ENCODE measurements at places on chromosomes 5 and 9.
A peak's percentile ranks its signal among the peaks of the same experiment; 100 is the strongest.

DNA sequence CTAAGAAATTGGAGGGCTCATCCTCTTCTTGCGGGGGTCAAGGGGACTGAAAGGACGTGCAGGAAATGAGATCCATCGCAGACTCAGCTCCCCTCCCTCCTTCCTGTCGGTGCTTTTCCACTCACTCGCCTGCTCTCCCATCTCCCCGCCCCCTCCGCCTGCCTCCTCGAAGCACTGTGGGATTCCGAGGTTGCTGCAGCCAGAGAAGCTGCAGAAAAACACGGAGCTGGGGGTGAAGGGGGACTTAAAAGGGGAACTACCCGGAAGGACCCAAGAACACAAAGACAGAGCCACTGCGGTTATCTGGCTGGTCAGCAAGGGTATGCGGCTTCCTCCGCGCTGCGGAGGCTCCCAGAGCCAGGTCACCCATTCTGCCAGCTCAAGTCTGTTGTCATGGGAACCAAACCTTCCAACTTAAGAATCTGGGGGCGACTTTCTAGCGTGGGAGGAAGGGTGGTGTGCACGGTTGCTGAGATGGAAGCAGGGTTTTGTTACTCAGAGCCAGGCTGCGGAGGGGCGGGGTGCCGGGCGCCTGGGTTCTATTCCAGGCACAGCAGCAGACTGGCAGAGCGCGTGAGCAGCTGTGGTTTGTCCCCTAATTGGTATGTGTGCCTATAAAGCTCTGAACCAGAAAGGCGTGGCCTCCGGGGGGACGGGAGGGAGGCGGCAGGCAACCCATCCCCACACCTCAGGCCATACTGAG, 24.9 kb downstream of the PCDHGC5 start:
- DNase-seq = peak; percentile 91

GRCh38 chr5:54249210-54250028, 61.0 kb downstream of the ARL15 start:
- DNase-seq = no peak

- peak; percentile 70 for DNase-seq
These were observed 129.0 kb downstream of the COL23A1 start for GRCh38 chr5:178461004-178461730.

DNA sequence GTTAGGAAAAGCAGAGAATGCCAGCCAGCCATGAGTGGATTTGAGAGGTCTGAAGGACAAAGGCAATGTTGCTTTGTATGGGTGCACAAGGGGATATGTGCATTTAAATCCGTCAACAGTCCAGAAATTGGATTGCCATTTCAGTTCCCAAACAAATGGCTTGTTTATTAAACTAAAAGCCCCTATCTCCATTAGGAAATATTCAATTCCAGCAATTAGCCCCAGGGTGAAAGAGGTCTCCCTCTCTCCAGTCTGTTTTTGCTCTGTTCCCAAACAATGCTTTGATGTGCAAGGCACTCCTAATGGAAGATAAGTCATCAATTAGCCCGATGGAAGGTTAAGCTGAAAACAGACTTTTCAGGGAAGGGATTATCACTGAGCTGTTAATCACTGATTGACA, 101.3 kb downstream of the C9orf152 start:
- DNase-seq = no peak

- no peak for DNase-seq
These were observed 27.3 kb upstream of the CREBRF start for GRCh38 chr5:173028811-173029327.

GRCh38 chr5:139904816-139905661, 109.4 kb downstream of the PSD2 start:
- DNase-seq = peak; percentile 35

- DNase-seq = no peak
These were observed 497.7 kb upstream of the WWC1 start for GRCh38 chr5:167793700-167794099.

DNA sequence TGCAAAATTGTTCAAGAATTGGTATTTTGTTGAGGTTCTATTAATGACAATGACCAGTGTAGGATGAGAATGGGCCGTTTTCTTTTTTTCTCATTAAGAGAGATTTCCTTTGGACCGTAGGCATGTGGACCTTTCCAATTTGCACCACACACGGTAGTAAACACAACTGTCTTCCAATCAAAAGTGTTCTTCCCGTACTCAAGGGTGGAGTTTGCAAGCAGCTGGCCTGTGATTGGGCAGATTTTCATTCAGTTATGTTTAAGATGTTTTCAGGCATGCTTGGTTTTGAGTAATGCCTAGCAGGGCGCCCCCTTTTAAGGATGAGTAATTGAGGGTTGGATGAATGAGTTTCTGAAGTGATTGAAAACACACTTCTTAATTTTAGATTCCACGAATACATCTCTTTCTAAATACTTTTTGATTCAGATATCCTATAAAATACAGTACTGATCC, 2.5 kb downstream of the KDM3B start:
- DNase-seq = peak; percentile 59

DNA sequence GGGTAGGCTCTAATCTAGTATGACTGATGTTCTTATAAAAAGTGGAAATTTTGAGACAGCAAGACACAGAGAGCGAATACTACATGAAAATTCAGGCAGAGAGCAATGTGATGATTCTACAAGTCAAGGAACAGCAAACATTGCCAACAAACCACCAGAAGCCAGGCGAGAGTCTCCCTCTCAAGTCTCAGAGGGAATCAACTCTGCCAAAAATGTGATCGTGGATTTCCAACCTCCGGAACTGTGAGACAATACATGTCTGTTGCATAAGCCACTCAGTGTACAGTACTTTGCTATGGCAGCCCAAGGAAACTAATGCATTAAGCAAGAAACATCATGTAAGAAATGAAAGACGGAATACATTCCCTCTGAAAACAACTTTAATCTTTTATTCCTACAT, 52.1 kb upstream of the CCNG1 start:
- no peak for DNase-seq

DNA sequence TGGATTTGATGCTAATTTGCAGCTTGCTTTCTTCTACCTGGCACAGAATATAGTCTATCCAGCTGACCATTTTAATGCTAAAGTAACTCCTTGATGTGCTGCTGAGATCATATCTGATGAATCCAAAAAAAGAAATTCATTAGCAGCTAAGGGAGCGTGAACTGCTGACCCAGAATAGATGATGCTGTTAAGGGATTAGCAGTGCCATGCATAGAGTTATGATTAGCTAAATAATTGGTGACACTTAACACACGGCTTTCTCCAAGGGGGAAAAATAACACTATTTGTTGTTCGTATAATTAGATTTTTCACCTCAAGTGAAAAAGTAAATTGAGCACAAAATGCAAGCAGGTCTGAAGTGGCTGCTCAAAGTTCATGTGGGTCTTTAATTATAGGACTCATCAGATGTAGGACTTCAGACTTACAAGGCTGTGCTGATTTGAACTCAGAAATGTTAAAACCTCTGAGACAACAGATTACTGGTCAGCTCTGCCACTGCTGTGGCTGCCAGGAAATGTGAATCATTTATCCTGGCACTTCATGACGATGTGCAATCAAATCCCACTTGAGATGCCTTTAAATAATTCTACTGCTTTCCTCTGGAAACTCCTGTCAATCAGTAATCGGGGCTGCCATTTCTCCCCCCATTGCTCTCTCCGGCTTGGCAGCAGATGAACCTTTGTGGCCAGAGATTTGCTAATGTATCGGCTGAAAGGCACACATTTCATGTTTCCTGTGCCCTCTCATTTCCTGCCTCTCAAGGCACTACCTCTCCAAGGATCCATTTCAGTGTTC, 291.6 kb upstream of the C9orf72 start:
- no peak for DNase-seq

- DNase-seq = no peak
These were observed 6.6 kb downstream of the SPATA31E1 start for GRCh38 chr9:87889065-87889881.

DNA sequence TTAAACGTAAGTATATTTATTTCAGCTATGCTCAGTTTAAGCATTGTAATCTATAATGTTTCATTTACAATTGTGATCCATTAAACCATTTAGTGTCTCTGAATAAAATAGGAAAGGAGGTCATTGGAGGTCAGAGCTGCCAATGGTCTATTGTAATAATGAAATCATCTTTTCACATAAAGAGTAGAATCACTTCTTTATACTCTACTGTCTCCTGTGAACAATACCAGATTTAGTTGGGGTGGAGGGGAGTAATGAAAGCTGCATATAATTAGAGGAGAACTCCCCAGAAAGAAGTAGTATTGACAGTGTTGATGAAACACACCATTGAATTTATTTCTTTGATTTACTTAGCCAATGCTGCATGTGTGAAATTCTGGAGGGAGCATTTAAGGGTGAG, 35.1 kb upstream of the ZFYVE16 start:
- DNase-seq = no peak

DNA sequence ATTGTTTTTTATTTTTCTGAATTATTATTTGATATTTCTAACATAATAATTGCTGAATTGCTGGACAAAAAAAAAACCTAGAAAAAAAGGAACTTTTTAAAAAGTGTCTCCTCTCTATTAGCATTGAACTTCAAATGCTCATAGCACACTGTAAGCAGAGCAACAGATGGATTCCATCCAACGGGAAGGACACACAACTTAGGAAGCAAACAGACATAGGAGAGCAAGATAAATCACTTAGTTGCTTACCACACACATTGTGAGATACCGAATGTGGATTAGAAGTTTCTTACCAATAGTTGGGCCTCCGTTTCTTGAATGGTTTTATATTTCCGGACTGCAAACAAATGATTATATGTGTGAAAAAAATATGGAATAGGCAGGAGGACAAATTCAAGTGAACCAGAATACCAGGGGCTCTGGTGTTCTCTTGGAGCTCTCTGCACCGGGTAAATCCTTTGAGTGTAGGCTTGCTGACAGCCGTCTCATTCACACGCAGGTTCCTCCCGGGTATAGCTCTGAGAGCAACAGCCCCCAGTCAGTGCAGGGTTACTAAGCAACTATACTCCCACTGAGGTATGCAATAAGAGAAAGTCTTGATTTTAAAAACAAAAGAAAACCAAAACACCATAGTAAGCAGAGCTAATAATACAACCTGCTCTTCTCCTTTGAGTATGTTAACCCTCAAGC, 217.6 kb downstream of the TMEM167A start:
- no peak for DNase-seq

- no peak for DNase-seq
These were observed 74.1 kb downstream of the PHF2 start for GRCh38 chr9:93650448-93650847.

DNA sequence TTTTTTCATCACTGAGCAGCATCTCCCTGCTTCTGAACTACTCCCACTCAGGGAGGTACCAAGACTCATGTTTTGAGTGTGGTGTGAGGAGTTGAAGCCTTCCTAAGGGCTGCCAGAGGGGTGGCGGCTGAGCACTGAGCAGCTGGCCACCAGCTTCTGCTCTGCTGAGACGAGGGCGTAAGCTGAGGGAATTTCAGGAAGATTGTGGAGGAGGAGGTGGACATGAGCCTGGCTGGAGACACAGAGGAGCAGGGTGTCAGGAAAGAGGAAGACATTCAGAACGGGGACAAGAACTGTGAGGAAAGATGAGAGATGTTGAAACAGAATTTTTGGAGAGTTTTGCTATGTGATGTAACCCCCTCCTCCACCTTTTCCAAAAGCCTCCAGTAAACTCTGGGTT, 7.8 kb downstream of the LCP2 start:
- DNase-seq = no peak

DNA sequence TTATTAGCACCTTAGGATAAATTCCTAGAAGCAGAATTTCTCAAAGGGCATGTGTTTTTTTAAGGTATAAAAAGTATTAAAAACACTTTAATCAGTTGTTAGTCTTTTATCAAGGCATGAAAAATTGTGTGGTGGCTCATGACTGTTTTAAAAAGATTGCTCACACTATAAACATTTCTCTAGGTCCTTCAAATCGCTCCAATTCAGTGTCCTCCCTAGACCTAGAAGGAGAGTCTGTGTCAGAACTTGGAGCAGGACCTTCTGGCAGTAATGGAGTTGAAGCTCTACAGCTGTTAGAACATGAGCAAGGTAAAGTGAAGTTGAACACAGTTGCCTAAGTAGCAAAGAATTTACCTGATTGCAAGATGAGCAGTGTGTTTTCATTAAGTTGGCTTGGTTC, 62.0 kb downstream of the GAPVD1 start:
- no peak for DNase-seq

DNA sequence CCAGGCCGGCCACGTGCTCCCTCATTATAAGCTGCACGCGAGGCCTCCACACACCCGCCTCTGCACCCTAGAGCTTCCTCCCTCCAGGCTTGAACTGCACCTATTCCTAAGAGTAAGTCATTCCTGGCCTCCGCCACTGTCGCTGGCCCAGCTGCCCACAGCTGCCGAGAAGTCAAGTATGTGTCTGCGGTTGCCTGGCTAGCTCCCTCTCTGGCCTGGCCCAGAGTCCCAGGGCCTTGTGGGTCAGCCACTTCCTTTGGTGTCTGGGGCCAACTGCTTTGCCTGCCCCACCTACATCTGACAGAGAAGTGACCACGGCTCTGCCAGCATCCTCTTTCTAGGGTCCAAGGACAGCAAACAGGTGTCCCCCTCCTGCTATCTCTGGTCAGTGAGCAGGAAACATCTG, 18.3 kb downstream of the ABO start:
- DNase-seq = no peak

DNA sequence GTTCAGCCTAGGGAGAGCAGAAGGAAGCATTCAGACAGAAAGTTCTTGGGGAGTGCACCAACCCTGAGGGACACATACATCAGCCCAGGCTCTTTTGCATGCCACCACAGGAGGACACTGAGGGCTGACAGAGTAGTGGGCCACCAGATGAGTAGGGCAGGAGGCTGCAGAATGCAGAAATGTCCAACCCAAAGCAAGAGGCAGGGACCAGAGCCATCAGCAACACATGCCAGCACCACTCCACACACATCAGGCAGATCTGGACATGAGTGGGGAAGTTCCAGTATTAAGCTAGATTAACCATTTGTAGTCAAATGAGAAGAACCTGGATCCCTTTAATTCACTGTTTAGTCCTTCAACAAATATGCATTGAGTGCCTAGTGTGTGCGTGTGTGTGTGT, 35.7 kb upstream of the OTULINL start:
- no peak for DNase-seq

DNA sequence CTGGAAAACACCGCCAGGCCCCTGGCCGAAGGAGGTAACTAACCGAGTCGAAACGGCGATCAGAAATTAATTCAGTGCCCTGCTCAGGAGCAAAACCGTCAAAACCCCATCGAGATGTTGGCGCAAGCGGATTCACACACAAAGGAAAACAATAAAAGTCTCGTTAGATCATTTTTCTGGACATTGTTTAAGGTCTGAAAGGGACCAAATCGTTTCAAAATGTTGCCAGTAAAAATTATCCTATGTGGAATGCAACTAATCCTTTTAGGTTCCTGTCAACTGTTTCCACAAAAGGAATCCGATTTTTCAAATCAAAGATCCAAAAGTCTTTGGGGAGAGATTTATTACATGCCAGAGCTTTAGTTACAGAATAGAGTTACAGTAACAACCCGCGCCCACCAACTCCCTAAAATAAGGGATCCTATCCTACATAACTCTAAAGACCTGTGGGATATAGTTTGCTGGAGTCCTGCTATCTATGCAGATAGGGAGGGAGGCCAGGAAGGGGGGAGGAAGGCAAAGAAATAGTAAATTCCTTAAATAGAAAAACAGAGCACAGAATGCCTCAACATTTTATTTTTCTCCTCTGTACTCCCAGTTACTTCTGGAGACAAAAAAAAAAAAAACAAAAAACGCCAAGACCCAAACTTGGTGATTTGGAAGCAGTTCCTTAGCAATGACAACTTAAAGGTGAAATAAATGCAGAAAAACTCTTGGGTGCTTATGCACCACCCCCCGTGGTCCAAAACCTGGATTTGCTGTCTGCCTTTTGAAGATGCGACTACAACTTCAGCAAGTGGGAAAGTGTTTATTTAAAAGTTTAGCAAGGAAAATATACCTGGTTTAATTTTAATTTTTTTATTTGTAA, 10.6 kb downstream of the FOXD1 start:
- DNase-seq = no peak
